ENCODE measurements at places on chromosomes 6 and 20.

- DNase-seq = no peak
Observed at GRCh38 chr6:45718871-45719270, 296.8 kb downstream of the CLIC5 start.

DNA sequence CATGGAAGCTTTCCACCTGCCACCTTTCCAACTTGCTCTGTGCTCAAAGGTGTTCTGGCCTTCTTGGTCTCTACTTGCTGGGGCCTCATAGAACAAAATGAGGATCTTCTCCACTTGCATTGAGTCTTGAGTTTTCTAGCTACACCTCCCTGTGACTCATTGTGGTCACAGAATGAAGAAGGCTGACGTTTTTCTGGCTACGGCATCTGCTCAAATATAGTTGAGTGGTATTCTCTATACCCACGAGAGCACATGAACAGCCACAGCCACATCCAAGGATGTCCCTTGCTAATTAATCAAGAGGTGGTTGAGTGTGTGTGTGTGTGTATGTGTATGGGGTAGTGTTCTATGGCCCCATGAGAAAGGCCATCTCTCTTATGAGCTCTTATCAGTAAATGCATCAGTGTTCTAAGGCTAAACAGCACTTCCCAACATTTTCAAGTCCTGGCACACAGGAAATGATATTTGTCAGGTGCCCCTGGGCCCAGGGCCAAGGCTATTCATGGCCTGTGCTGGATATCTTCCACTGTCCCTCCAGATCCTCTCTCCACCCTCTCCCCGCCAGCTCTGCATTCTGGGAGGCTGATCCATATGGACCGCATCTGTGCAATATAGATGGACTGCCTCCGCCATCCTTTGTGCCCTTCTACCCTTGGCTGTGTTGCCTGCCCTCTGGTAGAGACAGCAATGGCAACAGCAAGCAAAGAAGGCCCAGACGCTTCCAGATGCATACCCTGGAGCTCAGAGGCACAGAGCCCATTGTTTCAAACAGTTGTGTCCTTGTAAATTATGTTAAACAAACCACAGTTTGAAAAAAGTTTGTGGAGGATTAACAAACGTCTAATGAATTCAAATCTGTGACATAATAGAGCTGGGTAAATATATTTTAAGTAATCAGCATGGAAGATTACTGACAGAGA is 150.2 kb downstream of the LRFN2 start:
- DNase-seq = no peak

GRCh38 chr20:59177266-59178250 is 13.9 kb downstream of the ZNF831 start:
- DNase-seq = no peak

GRCh38 chr20:19098806-19099578 is 113.5 kb upstream of the SLC24A3 start:
- peak; percentile 58 for DNase-seq

- DNase-seq = no peak
Observed at GRCh38 chr20:57707849-57708693, 1.7 kb downstream of the PMEPA1 start.

DNA sequence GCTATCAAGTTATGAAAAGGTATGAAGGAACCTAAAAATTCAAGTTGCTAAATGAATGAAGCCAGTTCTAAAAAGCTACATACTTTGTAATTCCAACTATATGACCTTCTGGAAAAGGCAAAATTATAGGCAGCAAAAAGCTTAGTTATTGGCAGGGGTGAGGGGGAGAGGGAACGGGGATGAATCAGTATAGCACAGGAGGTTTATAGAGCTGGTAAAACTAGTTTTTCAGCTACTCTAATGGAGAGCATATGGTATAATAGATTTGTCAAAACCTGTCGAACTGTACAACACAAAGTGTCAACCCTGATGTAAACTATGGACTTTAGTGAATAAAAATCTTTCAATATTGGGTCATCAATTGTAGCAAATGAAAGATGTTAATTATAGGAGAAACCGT is 18.7 kb downstream of the MANEA start:
- no peak for DNase-seq

DNA sequence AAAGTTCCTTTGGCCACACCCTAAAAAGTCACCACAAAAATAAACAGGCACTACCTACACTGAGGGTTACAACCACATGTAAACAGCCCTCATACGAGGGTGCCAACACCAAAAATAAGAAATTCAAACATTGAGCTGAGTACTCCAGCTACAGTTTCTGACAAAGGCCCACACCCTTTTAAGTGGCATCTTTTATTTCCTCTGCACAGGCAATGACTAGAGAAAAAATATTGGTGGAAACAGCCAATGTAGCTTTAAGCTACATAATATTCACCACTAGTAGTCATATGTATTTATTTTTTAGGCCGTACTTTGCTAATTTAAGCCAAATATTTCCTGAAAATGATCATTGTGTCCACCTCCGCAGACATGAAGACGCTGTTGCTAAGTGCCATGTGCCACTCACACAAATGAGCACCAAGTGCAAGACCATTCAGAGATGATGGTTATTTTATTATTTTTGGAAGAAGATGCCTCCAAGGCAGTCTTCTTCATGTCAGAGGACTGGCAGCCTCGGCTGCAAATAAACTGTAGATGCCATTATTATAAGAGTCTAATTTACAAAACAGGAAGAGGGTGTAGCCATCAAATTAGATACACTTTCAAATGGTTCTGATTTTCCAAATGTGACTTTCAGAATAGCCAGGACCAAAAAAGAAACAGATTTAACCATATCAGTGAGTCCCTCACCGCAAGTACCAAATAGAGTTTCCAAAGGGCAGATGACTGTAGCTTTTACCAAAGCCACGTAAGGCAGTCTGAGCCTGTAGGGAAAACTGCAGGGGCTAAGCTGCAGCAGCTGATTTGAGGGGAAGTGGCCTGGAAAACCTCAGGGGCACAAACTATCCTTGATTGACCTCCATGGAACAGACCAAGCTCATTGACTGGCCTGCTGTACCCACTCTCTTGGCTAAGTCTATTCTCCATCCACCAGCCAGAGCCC is 13.4 kb downstream of the CYP24A1 start:
- no peak for DNase-seq

DNA sequence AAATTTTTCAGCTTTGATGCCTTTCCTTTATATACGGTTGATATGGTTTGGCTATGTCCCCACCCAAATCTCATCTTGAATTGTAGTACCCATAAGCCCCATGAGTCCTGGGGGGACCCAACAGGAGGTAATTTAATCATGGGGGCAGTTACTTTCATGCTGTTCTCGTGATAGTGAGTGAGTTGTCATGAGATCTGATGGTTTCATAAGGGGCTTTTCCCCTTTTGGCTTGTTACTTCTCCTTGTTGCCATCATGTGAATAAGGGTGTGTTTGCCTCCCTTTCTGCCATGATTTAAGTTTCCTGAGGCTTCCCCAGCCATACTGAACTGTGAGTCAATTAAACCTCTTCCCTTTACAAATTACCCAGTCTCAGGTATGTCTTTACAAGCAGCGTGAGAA is 66.8 kb downstream of the ARHGAP18 start:
- DNase-seq = no peak

DNA sequence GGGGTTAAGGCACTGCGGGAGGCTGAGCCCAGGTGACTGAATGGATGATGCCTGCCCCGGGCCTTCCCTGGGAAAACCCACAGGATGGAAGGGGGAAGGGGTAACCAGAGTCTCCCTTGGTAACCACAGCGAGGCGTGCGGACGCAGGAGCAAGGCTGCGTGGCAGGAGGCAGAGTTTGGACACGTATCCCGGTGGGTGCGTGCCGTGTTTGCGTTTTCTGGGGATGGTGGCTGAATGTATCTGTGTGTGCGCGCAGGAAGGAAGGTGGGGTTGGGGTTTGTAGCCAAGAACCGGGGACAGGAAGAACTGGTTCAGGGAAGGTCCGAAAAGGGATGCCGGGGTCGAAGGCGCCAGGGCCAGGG is 1.8 kb downstream of the MDGA1 start:
- DNase-seq = no peak

DNA sequence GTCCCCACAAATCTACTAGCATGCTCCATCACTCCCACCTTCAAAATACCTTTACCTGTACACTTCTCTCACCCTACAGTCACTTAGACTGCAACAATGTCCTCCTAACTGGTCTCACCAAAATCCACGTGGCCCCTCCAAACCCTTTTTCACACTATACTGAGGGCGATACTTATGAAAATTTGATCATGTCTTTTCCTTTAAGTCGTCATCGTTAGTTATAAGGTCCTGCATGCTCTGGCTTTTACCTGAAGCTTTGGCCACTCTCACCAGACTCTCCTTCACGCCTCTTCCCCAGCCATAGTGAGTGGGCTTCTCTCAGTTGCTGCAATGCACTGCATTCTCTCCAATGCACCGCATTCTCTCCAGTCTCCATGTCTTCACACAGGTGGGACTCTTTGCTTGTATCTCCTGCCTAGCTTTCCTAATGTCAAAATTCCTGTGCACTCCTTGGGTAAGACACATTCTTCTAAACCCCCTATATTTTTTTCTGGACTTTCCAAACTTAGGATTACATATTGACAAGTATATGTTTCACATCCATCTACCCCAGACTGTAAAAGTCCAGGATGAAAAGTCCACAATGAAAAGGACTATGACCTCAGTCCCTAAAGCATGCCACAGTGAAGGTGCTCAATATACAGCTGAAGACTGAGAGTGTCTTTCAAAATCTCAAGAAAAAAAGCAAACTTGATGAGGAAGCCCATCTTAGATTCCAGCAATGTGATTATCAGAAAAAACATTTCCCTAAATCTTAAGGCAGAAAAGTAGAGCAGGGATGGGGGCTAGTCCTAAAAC is 24.7 kb downstream of the PTPRK start:
- no peak for DNase-seq

Data from cerebellum (tissue), 4 donors.